DMS79 treated with DMSO at 0.1 percent for 48 hours (cell line): ENCODE measurements at places on chromosomes 7 and 10.

DNA sequence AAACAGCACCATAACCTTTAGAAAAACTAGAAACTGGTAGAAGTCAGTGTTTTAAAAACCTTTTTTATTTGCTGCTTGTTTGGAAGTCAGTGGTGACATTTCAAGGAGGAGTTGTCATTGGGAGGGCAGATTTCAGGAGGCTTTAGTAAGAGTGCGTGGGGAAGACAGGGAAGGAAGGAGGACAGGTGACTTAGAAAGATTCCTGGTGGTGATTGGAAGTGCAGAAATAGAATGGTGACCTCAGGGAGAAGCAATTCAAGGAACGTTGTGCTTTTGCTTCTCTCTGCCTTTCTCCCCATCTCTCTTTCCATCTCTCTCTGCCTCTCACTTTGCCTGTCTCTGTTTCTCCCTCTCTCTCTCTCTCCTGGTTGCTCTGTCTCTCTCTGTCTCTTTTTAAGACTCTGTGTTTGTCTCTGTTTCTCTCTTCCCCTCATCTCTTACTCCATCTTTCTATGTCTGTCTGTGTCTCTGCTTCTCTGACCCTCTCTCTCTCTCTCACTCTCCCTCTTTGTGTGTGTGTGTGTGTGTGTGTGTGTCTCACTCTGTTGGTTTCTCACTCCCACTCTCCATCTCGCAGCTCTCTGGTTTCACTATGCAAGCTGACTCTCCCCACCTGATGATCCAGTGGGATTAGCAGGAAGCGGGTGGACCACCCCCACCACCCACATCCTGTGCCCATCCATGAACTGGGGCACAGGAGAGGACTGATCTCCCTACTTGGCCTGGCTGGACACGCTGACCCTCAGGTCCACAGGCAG is 10.9 kb upstream of the PFKP start:
- DNase-seq = no peak

- DNase-seq = no peak
Measured at GRCh38 chr7:6178298-6179029, 94.0 kb downstream of the CYTH3 start.

DNA sequence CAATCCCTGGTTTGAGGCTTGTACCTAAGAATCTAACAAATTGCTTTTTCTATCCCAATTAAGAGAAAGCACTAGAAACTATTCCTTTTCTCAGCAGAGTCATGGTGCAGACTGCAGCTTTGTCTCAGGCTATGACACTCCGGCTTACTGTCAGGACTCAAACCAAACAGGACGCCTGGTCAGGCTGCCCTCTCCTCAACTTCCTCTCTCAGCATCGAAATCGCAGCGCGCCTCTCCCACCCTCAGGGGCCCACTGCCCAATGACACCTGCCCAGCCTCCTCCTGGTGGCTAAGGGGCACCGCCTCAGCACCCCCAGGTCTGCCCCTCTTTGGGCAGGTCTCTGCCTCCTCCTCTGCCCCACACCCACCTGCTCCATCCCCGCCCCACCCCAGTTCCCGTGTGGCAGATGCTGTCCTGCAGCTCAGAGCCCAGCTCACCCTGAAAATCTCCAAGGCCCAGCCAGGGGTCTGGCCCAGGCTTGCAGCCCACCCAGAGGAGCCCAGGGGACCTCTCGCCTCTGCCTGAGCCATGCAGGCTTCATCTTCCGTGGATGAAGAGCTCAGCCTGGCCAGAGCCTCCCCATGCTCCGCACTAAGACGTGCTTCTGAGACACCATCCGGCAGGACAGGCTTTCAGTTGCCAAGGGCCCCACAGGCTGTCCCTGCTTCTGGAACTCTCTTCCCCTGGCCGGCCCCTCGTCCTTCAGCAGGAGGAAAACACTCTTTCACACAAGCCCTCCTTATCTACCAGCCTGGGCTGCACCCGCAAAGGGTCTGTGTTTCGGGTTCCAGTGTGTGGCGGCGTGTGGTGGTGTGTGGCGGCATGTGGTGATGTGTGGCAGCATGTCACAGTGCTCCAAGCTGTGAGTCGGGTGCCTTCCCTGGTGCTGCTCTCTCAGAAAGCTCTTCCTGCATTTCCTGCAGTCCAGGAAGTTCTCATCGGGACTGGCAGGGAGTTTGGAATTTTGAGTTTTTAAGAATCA is 16.4 kb upstream of the PTPRN2 start:
- DNase-seq = no peak

DNA sequence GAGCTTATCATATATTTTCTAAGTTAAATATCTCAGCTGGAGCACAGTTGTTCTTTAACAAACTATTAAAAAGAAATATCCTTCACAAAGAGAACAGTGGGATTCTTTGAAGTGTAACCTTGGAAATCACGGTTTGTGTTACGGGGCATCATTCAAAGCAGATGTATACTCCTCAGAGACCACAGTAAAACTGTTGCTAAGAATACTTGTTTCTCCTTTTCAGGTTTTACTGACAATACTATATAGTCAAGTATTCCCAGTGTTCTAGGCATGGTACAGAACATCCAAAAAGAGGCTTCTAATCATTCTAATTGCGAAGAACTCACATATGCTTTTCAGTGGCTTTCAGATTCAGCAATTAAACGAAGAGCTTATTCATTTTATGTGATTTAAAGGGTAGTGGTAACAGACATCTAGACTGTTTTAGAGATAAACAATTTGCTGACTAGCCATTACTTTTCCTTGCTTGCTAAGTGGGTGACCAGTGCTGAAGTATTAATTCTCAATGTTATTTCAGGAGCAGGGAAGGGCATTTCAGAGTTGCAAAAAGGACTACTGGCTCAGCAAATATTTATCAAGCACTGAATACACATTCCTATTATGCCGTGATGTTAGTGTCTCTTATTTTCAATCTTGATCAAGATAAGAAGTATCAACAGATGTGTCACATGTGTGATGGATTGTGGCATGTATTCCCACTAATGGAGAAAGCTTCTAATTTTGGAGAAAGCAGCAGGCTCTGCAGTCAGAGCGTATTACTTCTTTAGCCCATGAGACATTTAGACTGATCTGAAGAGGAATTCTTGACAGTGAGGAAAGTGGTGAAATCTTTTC is 236.8 kb downstream of the RNLS start:
- DNase-seq = no peak

DNA sequence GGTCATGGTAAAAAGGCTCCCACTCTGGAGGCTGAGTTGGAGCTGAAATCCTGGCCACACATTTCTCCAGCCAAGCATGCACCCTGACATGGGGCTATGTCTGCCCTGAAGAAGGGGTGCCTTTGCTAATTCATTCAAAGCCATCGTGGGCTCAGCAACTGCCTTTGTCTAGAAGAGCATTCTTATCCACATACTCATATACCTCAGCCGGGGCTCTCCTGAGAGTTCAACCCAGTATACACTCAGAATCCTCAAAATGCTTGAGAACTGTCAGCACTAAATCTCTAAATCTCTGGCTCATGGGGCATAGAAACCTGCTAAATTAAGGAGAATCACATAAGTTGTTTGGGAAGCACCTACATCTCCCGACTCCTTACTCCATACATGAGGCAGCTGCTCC is 89.3 kb downstream of the MRPL32 start:
- DNase-seq = no peak

DNA sequence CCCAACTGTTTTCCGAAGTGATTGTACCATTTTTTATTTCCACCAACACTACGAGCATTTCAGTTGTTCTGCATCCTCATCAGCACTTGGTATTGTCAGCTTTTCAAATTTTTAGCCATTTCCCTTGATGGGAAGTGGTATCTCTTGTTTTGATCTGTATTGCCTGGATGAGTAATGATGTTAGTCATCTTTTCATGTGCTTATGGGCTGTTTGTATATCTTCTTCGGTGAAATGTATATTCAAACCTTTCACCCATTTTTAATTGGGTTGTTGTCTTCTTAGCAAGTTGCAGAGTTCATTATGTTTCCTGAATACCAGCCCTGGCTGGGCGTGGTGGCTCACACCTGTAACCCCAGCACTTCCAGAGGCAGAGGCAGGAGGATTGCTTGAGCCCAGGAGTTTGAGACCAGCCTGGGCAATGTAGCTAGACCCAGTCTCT is 22.1 kb downstream of the CLIP2 start:
- no peak for DNase-seq

DNA sequence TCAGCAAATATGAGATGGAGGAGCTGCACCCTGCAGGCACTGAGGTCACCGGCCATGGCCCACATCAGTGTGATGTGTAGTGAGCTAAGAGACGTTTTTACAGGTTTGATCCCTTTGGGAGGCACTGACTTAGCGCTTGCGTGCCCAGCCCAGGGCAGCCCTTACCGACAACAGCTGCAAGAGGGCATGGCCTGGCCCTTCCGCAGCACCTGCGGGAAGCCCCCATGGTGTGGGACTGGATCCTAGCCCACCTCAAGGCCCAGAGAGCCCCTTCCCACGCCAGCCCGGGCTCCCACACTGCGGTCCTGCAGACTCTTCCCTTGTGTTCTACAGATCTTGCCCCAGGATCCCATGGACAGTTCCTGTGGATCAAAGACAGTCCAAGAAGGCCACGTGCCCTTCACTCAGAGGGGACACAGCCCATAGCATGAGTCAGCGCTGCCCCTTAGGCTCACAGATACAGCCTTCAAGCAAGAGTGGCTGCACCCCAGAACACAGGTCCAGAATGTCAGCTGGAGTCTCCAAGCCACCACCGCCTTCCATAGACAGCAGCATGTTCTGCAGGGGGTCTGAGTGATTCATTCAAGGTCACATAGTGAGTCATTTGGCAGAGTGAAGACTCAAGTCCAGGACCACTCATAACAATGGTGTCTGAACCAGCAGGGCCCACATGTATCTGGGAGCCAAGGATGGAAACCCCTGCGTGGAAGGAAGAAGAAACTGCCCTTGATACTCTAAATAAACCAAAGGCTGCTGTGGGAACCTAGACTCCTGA is 25.4 kb downstream of the TLL2 start:
- DNase-seq = no peak

GRCh38 chr10:77641344-77641743 is 3.7 kb upstream of the KCNMA1 start:
- no peak for DNase-seq

DNA sequence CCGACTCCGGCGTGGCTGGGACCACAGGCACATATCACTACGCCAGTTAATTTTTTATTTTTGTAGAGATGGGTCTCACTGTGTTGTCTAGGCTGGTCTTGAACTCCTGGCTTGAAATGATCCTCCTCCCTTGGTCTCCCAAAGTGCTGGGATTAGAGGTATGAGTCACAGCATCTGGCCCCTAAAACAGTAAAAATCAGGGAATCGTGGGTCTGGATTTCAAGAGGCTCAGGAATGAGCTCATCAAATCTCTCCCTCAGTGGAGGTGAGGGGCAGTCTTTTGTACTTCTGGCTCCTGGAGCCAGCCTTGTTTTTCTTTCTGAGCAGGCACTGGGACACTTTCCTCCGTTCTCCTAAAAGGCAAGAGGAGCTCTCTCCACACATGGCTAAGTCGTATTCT is 32.1 kb upstream of the RHEB start:
- DNase-seq = no peak

- DNase-seq = no peak
Measured at GRCh38 chr7:15178065-15178464, 275.5 kb upstream of the DGKB start.

DNA sequence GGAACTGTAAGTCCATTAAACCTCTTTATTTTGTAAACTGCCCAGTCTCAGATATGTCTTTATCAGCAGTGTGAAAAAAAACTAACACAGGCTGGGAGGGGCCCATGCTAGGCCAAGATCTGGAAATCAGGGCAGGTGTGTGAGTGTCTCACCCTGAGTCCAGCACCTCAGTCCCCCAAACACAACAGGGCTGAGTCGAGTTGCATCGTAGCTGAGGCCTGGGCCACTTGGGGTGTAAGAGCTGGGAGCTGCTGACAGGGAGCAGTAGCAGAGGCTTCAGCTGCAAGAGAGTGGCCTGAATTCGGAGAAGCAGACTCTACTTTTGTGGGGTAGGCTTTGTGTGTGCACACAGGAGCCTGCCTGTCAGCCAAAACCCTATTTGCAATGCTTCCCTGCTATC is 553.1 kb downstream of the PTPRN2 start:
- no peak for DNase-seq

GRCh38 chr7:93894426-93894825 is 3.9 kb upstream of the TFPI2 start:
- DNase-seq = no peak

DNA sequence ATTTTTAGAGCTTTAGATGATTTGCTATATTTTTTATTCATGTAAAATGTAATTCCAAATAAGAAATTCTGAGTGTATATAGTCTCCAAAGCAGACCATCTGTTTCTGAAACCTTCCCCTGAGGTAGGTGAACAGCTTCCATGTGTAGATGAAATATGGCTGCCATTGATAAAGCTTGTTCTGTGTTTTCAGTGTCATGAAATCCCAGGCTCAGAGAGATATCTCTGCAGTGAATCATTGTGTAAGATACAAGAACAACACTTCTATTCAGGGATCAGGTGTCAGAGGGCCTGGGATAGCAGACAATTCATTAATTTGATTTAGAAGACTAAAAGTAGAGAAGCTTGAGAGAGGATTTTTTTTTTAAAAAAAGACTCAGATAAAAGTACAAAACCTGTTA is 29.1 kb downstream of the ACTA2 start:
- DNase-seq = no peak

GRCh38 chr10:5570007-5570655 is 45.4 kb downstream of the CALML3 start:
- DNase-seq = no peak
